Chondrocyte (in vitro differentiated cells): ENCODE measurements at places on chromosomes 16 and 17. TPM values are rescaled to one million over a fixed set of nuclear protein-coding genes. Genes with fewer than 3 reads are reported as not detected.

DNA sequence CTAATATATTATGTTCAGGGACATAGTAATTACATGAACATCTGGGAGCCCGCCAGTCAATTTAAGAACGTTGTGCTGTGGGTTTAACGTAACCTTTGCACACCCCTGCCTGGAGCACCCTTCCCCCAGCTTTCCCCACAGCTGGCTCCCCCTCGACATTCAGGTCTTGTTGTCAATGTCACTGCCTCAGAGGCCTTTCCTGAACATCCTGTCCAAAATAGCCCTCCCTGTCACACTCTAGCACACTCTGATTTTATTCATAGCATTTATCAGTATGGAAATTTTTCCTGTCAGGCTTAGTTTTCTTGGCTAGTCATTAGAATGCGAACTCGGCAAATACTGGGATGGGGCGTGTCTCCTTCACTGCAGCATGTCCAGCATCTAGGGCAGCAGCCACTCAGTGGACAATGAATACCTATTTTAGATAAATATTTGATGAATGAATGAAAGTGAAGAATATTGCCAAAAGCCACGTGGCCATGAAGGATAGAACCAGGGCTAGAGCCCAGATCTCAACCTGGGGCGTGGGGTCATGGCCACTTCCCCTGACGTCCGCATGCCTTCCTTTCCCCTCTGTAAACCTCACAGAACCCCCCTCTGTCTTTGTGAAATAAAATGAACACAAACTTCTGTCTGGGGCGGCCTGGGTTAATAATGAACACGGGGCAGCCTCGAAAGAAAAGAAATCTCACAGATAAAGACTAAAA, 10.5 kb downstream of the PIK3R6 start:
- H3K36me3 ChIP-seq = no peaks in the 10 kb centered on the region
- no peaks in the 10 kb centered on the region for H3K27me3 ChIP-seq
- H3K4me1 ChIP-seq = peaks cover 33% of the 10 kb centered on the region
- no peak overlapping the region for H3K4me3 ChIP-seq
- H3K27ac ChIP-seq = peak overlapping the region; percentile 86

- peaks cover 3% of the 10 kb centered on the region for H3K36me3 ChIP-seq
- peaks cover 68% of the 10 kb centered on the region for H3K4me1 ChIP-seq
- DNase-seq = no peak
- no peaks in the 10 kb centered on the region for H3K27me3 ChIP-seq
- no peak overlapping the region for H3K27ac ChIP-seq
Measured at GRCh38 chr16:67534431-67534830, 5.8 kb downstream of the RIPOR1 start.

- peaks cover 18% of the 10 kb centered on the region for H3K4me1 ChIP-seq
- H3K27ac ChIP-seq = no peak overlapping the region
- H3K4me3 ChIP-seq = no peak overlapping the region
- H3K36me3 ChIP-seq = no peaks in the 10 kb centered on the region
- no peak for DNase-seq
- H3K27me3 ChIP-seq = no peaks in the 10 kb centered on the region
Measured at GRCh38 chr16:4911970-4912386, 25.0 kb downstream of the PPL start.

DNA sequence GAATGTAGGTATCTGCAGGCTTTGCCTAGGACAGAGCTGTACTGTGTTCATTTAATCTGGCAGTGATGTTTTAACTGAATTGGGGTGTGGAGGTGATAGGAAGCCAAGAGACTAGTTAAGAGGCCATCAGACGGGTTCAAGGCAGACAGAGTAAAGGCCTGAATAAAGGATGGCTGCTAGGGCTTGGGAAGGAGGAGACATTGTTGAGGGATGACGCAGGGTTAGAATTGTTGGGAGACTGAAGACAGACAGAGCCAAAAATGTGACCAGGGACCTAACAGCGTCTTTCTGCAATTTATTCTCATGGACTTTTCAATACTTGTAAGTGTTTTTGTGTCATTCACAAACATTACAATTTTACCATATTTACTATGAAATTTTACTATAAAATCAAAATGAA, 48.6 kb upstream of the MYH10 start:
- no peak overlapping the region for H3K27ac ChIP-seq
- peaks cover 48% of the 10 kb centered on the region for H3K4me1 ChIP-seq
- no peak overlapping the region for H3K4me3 ChIP-seq
- no peaks in the 10 kb centered on the region for H3K27me3 ChIP-seq

DNA sequence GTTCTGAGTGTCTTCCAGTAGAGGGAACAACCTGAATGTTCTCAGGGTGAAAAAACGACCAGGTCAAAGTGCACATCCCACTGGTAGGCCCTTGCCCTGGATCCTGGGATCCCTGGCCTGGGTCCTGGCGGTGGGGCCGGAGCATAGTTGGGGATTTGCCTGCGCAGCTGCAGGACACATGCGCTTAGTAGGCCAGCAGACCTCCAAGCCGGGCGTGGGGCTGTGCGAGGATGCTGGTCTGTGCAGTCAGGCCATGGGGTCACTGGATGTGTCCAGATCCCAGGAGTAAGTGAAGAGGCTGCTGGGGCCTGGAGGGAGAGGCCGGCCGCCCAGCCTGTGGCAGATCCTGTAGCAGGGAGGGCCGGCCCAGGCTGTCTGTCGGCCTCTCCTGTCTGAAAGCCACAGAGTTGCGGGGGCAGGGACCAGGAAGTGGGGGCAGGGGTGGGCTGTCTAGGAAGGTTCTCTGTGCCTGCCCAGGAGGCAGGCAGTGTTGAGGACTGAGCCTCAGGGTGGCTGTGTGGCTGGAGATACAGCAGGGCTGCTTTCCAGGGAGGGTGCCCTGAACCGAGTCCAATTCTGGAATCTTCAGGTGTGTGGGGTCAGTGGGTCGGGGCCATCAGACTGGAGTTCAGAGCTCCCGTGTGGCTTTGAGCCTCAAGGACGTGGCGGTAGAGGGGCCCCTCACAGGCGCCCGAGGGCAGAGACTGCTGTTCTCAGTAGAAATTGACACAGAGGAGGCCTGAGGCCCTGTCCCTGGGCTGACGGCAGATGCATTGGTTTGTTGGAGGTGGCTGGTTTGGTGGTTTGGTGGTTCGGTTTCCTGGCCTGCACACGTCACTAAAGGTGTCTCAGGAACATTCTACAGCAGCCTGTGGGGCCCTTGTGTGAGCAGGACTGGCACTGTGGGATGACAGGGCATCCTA, 17.2 kb upstream of the NUDT16L1 start:
- H3K4me1 ChIP-seq = no peaks in the 10 kb centered on the region
- H3K4me3 ChIP-seq = no peak overlapping the region
- H3K36me3 ChIP-seq = peaks cover 9% of the 10 kb centered on the region

DNA sequence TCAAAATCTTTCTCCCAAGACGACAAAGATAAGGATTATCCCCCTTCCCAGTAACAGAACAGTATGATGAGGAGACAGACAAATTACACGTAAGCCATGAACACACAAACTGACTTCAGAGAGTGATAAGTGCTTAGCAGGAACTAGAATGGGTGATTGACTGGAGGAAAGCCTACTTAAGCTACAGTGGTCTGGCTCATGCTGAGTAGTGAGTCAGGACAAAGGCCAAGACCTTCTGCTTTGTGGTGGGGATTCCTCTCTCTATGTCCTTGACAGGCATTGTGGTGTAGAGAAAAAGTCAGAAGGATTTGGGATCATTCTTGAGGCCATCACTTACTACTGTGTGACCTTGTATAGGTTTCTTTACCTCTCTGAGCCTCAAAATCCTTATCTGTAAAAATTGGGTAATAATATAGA, 381.9 kb upstream of the CCL2 start:
- no peak for DNase-seq
- H3K27ac ChIP-seq = no peak overlapping the region
- no peaks in the 10 kb centered on the region for H3K4me1 ChIP-seq
- H3K4me3 ChIP-seq = no peak overlapping the region

DNA sequence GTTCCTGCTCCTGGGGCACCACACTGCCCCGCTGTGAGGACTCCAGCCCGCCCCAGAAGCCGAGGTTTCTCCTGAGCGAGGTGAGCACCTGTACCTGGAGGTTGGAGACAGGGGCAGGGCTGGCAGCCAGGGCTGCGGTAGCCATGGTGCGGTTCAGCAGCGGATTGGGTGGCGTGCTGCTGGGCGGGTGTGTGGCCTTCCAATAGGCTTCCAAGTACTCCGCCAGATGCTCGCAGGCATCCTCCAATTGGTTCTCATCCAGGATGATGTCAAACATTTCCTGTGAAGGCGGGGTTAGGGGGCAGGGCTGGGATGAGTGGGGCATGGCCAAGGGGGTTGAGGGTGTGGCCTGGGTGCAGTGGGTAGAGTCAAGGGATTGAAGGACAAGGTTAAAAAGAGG, 11.3 kb upstream of the ARL5C start:
- peaks cover 5% of the 10 kb centered on the region for H3K4me1 ChIP-seq
- H3K4me3 ChIP-seq = no peak overlapping the region
- peaks cover 30% of the 10 kb centered on the region for H3K36me3 ChIP-seq
- no peak for DNase-seq
- no peak overlapping the region for H3K27ac ChIP-seq
- no peaks in the 10 kb centered on the region for H3K27me3 ChIP-seq

DNA sequence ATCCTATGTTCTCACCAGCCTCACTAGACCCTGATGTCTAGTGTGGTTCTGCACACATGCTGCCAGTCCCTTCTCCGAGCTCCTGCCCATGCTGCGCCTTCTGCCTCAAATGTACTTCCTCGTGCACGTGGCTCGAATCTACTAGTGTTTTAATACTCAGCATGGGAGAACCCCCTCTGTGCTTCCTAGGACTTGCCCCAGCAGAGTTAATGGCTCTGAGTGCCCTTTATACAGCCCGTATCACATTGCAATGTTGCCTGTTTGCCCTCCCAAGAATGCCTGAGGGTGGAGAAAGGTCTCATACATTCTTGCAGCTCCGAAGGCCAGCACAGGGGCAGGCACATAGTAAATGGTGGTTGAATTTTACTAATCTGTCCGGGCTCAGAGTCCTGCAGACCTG, 190.8 kb upstream of the NLRP1 start:
- peaks cover 6% of the 10 kb centered on the region for H3K4me1 ChIP-seq
- H3K27ac ChIP-seq = no peak overlapping the region
- H3K4me3 ChIP-seq = no peak overlapping the region
- no peak for DNase-seq
- H3K27me3 ChIP-seq = peaks cover 12% of the 10 kb centered on the region
- no peaks in the 10 kb centered on the region for H3K36me3 ChIP-seq

- H3K27ac ChIP-seq = peak overlapping the region; percentile 28
- H3K4me1 ChIP-seq = peaks cover 33% of the 10 kb centered on the region
- peaks cover 10% of the 10 kb centered on the region for H3K36me3 ChIP-seq
- no peaks in the 10 kb centered on the region for H3K27me3 ChIP-seq
Measured at GRCh38 chr17:19288453-19288852, 51.3 kb downstream of the EPN2 start.

GRCh38 chr16:81587626-81588160, 143.1 kb downstream of the CMIP start:
- H3K4me1 ChIP-seq = peaks cover 28% of the 10 kb centered on the region
- no peak overlapping the region for H3K4me3 ChIP-seq
- H3K27me3 ChIP-seq = no peaks in the 10 kb centered on the region
- no peak overlapping the region for H3K27ac ChIP-seq
- H3K36me3 ChIP-seq = peaks cover 3% of the 10 kb centered on the region
- DNase-seq = peak; percentile 65

DNA sequence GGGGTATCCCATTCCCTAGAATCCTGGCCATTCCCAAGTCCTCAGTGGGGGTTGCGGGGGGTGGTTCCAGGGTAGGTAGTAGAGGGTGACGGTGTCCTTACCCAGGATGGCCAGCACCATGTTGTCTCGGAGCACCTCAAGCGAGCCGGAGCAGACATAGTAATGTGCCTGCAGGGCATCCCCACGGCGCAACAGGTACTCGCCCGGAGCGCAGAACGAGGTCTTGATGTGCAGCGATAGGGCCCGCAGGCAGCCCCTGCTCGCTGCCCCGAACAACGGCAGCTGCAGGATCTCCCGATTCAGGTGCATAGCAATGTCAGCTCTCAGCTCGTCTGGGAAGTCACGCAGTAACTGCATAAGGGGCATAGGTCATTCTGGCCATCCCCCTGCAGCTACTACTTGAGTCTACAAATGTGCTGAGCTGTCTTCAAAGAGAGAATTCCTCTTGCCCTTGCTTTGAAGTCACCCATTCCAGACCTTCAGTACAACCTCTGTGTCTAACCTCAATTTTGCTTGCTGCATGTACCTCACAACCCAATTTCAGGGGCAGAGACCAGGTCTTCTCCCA, 11.5 kb upstream of the RAB5C start:
- peaks cover 12% of the 10 kb centered on the region for H3K27me3 ChIP-seq
- H3K27ac ChIP-seq = no peak overlapping the region
- no peak overlapping the region for H3K4me3 ChIP-seq
- H3K4me1 ChIP-seq = no peaks in the 10 kb centered on the region
- peak; percentile 94 for DNase-seq
- no peaks in the 10 kb centered on the region for H3K36me3 ChIP-seq

- H3K27me3 ChIP-seq = peaks cover 4% of the 10 kb centered on the region
- no peak overlapping the region for H3K4me3 ChIP-seq
- no peaks in the 10 kb centered on the region for H3K36me3 ChIP-seq
- DNase-seq = no peak
Measured at GRCh38 chr17:49204516-49204915, 5.9 kb downstream of the GNGT2 start.

DNA sequence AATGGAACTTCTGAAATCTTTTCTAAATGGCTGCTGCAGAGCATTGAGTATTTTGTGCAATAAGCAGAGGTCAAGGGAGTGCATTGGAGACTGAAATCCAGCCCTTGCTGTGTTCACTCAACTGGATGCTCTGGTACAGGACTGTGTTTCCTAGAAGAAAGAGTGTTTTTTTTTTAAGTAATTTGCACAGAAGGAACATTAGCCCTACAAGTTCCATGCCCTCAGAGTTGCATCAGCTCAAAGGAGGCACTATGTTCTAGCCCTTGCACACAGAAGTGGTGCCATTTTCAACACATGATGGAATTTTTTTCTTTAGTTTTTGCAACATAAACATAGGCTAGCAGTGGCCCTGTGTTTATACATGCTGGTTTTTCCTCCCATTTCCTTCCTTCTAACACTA, 144.1 kb upstream of the HLF start:
- H3K27ac ChIP-seq = no peak overlapping the region
- no peaks in the 10 kb centered on the region for H3K36me3 ChIP-seq
- H3K4me3 ChIP-seq = no peak overlapping the region

GRCh38 chr16:79379095-79379494, 221.4 kb downstream of the MAF start:
- no peak overlapping the region for H3K4me3 ChIP-seq
- H3K27ac ChIP-seq = no peak overlapping the region
- H3K27me3 ChIP-seq = peaks cover 10% of the 10 kb centered on the region

- no peak for DNase-seq
- H3K4me1 ChIP-seq = peaks cover 20% of the 10 kb centered on the region
- H3K4me3 ChIP-seq = no peak overlapping the region
- H3K36me3 ChIP-seq = peaks cover under 1% of the 10 kb centered on the region
Measured at GRCh38 chr17:82108496-82108945, 10.5 kb upstream of the FASN start.

Gene DHRS7C
- 0.62 to 1.8 TPM in 2 of 3 replicates, not detected in the other for total RNA-seq

Gene CHST5
- total RNA-seq = 0.07 to 0.17 TPM (median 0.10 TPM) in 3 replicates

Gene FOXJ1
- 0.12 TPM in 1 of 3 replicates, not detected in the others for total RNA-seq

Gene TMEM98
- total RNA-seq = 65.0 to 75.4 TPM (median 68.8 TPM) in 3 replicates

Gene PYY
- not detected in 3 replicates for total RNA-seq

Gene CA4
- total RNA-seq = not detected in 3 replicates
